Pancreas (tissue), 10 donors: ENCODE measurements at places on chromosomes 16 and 17. TPM values are rescaled to one million over a fixed set of nuclear protein-coding genes. Genes with fewer than 3 reads are reported as not detected.

ZNF778 gene
- polyA plus RNA-seq, result 1.2 TPM

RNF222 gene
- not detected for polyA plus RNA-seq

SCNN1B gene
- 1.2 TPM for polyA plus RNA-seq

ASGR1 gene
- 2.6 TPM for polyA plus RNA-seq

TMEM235 gene
- 0.11 TPM for polyA plus RNA-seq

PSMC3IP gene
- 7.0 TPM for polyA plus RNA-seq

FSCN2 gene
- 15.3 TPM for polyA plus RNA-seq

CACNG3 gene
- polyA plus RNA-seq, result not detected

SDR42E2 gene
- polyA plus RNA-seq, result 0.07 TPM

SOCS3 gene
- 53.3 TPM for polyA plus RNA-seq

MRTFB gene
- polyA plus RNA-seq, result 8.7 TPM
